ENCODE measurements at places on chromosomes 16 and 17.

- DNase-seq = no peak
Measured at GRCh38 chr16:1592446-1592845, 19.4 kb downstream of the IFT140 start.

- DNase-seq = no peak
Measured at GRCh38 chr17:51322390-51323029, 62.2 kb downstream of the UTP18 start.

DNA sequence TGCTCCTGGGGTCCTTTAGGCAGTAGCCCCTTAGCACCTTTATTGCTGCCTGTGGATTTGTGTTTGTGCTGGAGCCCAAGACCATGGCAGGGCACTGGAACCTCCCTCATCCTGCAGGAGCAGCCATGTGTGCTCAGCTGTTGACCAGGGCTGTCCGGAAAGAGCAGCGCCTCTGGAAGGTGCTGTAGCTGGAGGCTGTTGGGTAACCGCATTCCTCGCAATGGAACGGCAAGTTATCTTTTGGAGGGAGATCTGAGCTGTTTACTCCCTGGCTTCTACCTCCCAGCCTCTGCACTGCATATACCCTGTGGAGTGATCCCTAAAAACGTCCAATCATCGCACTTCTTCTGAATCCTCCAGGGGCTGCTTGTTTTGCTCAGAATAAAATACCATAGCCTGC, 291.0 kb downstream of the SNX29 start:
- DNase-seq = no peak

DNA sequence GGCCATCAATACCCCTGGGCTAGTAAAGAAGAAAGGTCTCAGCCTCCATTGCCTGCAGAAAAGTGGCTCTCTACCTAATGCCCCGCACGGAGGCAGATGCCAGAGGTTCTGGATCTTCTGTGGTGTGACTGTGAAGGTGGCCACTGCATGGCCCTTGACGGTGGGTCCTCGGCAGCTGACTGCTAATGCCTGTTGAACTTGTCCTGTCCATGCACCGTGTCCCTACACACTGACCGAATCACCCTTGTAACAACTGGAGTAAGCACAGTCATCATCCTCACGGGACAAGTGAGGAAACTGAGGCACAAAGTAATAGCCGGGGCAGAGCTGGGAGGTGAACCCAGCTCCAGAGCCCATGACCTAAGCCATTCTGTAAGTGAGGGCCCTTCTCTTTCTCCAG, 48.8 kb downstream of the MYH11 start:
- DNase-seq = no peak

- no peak for DNase-seq
Measured at GRCh38 chr17:61187038-61187437, 212.6 kb upstream of the TBX2 start.

GRCh38 chr16:48354877-48355855, 30.0 kb downstream of the SIAH1 start:
- DNase-seq = no peak

DNA sequence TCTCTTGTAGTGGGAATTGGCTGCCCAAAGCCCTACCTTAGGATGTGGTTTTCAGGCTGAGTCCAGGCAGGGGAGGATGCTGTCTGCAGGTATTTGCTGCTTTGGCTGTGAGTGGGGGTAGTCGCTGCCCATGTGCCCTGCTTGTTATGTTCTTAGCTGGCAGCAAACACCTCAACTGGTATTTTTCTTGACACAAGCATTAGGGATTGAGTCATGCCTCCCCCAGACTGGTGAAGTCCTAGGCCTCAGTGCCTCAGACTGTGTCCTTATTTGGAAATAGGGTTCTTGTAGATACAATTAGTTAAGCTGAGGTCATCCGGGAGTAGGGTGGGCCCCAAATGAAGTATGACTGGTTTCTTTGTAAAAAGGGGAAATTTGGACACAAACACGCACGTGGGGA, 808.3 kb upstream of the EEF2KMT start:
- DNase-seq = no peak

DNA sequence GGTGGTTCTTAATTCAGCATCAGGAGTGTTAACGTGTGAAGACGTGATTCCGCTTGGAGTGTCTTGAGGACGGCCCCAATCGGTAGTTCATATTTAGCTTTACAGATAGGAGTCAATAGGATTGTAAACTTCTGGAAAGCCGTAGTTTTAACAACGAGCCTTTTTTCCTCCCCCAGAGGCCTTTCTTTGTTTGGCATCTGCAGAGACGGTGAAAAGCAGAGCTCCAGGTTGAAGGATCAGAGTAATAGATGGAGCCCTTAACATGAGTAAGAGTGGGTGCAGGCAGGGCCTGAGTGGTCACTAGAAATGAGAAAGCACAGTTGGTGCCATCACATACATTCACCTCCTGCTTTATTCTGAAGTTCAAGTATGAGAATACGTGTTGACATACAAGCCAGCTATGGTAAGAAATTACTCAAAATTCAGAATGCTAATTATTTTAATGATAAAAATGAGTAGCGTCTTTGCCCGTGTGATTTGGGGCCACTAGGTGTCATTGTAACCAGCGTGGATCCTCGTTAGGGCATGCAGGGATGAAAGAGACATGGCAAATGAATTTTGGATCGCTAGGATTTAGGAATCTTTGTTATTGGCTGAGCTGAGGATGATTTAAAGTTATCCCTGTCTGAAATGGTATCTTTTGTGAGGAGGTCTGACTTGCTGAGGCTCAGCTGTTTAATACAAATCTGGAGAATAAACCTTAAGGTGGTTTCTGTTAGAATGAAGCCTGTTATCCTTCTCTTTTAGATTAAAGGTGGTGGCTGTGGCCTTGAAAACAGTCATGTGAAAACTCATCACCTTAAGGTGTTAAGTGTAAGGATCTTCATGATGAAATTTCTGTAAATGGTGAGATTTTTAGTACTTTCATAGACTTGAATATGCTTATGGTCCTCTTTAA, 18.6 kb downstream of the PRCD start:
- no peak for DNase-seq

DNA sequence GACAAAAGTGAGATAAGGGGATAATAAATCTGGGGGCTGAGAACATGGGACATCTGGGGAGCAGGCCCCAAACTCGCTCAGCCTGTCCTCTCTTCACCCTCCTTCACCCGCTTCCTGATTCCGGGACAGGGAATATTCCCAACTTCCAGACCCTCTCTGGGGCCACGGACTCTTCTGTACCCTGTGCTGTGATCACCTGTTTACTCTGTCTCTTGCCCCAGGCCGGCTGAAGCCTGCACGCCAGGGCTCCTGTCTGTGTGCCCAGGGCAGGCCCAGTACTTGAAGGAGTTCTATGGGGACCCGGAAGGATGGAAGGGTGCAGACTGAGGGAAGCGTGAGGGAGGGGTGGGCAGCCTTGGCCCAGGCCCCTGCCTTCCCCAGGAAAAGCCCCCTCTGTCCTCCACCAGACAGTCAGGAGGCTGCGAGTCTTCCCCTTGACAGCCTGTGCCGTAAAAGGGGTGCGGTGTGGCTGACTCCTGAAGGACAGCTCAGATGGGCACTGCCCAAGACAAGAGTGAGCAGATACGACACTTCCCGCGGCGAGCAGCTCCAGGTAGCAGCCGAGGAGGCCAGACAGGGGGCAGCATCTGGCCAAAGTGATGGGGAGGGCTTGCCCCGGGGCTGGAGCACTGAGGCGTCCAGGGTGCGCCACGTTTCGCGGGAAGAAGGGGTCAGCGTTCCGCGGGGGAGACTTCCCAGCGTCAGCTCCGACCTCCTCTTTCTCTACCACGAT, 1.0 kb upstream of the CCNF start:
- DNase-seq = no peak
